ENCODE measurements at places on chromosomes 1 and 21.
A peak's percentile ranks its signal among the peaks of the same experiment; 100 is the strongest.

GRCh38 chr1:41574842-41575241, 90.4 kb upstream of the EDN2 start:
- no peak for DNase-seq

GRCh38 chr1:7369866-7370265, 401.2 kb upstream of the VAMP3 start:
- no peak for DNase-seq

GRCh38 chr1:150235294-150235851, 539 bp downstream of the ANP32E start:
- DNase-seq: peak; percentile 62

DNA sequence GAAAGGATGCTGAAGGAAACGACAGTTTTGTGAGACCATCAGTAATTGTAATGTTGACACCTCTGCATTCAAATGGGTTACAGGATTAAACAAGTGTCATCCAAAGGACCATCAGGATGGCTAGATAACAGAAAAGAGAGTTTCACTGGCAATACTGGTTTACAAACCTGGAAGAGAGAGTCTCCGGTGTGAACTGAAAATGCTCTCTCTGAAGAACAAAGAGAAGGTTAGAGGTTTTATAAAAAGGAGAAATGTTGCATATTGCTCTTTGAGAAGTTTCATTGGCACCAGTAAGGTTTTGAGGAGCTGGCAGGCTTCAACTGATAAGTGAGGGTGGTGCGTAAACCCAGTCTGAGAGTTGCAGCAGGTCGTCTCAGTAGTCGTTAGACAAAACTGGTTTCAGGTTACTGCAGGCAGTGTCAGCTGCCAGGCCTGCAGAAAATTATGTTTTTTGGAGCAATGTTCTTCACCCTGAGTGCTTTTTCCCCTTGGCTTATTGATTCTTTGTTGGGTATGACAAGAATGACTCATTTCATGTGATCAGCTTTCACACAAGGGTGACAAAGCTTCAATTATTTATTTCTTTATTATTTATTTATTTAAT, 42.2 kb downstream of the KCNK1 start:
- DNase-seq: no peak

DNA sequence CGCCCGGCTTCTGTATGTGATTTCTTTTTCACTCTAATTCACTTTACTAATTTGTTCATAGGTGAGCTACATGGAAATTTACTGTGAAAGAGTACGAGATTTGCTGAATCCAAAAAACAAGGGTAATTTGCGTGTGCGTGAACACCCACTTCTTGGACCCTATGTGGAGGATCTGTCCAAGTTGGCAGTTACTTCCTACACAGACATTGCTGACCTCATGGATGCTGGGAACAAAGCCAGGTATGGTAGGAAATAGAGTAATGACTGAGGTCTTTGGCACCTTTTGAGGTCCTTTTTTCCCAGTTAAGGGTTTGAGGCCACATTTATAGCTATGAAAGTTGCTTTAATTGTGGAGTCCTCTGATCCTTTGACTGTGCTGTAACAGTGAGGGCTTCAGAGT, 56.9 kb downstream of the KIF1B start:
- DNase-seq: no peak

DNA sequence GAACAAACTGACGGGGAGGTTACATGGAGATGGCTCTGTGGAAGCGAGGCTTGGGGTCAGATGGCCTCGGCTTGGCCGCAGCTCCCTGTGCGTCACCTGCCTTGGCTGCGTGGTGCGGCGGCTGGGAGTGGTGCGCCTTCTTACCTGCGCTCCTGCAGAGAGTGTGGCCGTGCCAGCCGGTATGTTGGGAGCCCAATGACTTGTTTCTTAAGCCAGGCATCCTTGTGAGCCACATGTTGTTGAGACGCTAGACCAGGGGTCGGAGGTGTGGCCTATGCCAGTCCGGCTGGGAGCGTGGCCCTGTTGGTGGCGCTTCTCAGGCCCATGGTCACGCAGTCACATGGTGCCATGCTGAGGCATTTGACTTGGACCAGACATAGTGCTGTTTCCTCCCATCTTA, 10.5 kb downstream of the SLX9 start:
- DNase-seq: no peak

- no peak for DNase-seq
Observed at GRCh38 chr1:166378805-166379204, 212.0 kb upstream of the FAM78B start.

DNA sequence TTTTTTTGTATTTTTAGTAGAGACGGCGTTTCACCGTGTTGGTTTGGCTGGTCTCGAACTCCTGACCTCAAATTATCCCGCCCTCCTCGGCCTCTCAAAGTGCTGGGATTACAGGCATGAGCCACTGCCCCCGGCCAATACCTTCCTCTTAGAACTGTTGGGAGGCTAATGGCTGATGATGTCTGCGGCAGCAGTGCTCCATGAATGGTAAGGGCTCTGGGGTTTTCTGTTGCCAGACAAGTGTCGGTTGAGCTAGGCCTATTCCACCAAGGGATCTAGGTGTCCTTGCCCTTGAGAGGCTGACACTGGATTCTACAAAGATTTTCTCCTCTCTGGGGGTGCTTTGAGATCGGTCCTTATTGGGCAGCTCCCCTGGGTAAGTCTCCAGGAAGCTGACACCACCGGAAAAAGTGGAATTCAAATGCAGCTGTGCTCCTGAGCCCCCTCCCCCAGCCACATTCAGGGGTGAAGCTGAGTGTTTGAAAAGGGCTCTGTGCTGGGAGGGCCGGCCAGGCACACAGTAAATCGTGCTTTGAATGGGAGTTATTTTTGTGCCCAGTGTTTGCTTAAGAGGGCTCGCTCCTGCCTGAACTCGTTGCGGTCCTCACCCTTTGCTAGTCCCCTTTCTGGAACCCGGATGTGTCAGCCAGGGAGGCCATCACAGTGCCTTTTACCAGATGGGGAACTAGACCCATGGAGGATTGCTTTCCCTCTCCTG, 5.2 kb downstream of the SOX13 start:
- no peak for DNase-seq

DNA sequence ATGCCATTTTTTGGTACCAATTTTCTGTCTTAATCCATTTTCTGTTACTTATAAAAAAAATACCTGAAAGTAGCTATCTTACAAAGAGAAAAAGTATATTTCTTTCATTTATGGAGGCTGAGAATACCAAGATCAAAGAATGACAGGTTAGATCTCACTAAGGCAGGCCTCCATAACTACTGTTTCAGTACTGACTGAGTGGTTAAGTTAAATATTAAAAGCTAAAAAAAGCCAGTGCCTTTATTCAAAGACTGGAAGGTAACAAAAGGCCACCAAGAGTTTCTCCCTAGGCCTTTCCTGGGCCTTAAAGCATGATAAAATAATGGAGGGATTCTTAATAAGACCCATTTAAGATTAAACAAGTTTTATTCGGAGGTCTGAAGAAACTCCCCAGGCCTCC, 687.7 kb upstream of the ADGRL4 start:
- DNase-seq: no peak

DNA sequence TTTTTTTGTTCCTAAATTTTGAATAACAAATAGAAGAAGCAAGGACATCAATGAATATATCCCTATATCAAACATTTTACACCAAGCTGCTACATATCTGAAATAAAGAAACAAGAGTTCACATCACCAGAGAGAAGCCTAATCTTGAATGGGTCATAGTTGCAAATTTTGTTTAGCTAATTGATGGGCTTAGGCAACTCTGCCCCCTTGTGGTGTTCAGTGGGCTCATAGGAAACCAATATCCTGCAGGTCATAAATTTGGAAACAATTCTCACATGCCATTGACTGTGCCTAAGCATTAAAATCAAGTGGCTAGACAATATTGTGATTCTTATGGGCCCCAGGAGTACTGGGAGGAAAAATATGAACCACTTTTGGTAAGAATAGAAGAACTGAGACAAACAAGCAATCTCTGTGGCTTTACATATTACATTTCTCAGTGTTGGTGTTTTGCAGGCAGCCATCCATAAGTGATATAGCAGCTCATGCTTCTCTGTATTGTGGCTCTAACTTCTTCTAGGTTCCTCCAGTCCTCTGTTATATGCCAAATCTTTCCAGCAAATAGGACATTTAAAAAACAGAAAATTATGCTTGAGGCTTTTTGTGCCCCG, 1262.8 kb upstream of the PRMT6 start:
- DNase-seq: peak; percentile 44

GRCh38 chr1:98030976-98031375, 110.1 kb upstream of the DPYD start:
- no peak for DNase-seq
